NCI-H460 (cell line): ENCODE measurements at places on chromosomes 5 and 9.

- no peak for DNase-seq
Observed at GRCh38 chr5:171927345-171927941, 79.0 kb downstream of the FBXW11 start.

- no peak for DNase-seq
Observed at GRCh38 chr5:150541895-150542294, 34.0 kb downstream of the NDST1 start.

DNA sequence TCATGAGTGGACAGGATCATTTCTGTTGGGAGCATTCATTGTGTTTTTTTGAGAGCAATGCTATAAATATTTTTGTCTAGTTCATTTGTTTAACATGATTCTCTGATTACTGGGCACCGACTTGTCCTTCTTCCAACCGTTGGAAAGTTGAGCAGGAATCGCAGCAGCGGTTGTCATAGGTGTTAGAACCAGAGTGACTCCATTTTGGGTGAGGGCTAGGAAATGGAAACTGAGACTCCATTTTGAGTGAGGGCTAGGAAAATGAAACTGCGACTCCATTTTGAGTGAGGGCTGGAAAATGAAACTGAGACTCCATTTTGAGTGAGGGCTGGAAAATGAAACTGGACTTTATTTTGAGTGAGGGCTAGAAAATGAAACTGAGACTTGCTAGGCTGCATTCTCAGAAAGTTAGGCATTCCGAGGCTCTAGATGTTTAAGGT, 100.6 kb downstream of the ICE1 start:
- DNase-seq: no peak

DNA sequence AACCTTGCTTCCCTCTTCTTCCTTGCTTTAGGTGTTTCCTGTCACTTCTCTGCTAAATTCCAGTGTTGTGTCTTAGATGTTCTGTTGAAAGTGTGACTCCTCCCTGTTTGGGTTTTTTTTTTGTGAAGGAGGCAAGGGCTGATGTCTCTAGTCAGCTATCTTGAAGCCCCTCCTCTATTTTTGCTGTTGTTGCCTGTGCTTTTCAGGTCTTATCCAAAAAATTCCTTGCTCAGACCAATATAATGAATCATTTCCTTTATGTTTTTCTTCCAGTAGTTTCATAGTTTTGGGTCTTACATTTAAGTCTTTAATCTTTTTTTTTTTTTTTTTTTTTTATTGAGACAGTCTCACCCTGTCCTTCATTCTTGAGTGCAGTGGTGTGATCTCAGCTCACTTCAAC, 22.3 kb downstream of the RIC1 start:
- DNase-seq: no peak

DNA sequence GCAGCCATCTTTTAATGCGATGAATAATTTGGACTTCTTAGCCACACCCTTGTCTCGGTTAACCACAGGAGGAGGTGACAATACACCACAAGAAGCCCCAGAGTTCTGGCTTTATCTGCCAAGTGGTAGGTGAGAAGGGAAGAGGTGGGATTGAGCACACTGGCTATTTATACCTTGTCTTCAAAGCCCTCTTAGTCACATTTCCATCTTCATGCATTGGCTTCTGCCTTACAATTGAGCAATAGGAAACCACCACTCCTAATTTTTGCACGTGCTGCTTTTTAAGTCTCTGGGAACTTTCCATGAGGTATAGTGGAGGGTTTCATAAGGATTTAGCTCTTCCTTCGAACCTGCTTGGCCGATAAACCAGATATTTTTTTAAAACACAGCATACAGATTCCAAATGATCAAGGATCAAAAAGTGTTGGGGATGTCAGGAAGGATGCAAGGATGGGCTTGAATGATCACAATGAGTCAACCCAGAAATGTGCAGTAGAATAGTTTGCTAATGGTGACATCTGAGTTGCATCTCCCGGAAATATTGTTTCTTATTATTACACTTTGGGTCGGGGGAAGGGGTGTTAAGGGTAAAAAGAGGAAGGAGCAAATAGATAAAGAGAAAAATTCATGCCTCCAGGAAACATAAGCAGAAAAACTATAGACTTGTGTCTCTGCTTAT, 25.5 kb downstream of the PLAC8L1 start:
- no peak for DNase-seq
